ENCODE measurements at places on chromosomes 2 and 18. TPM values are rescaled to one million over a fixed set of nuclear protein-coding genes. Genes with fewer than 3 reads are reported as not detected.

Gene TTR
- total RNA-seq = not detected

GRCh38 chr2:174778085-174778981, 14.1 kb upstream of the CHRNA1 start:
- no peak for DNase-seq

GRCh38 chr2:17634997-17635396, 94.5 kb downstream of the VSNL1 start:
- no peak for DNase-seq

- DNase-seq = no peak
Observed at GRCh38 chr2:144382849-144383248, 137.1 kb downstream of the ZEB2 start.

DNA sequence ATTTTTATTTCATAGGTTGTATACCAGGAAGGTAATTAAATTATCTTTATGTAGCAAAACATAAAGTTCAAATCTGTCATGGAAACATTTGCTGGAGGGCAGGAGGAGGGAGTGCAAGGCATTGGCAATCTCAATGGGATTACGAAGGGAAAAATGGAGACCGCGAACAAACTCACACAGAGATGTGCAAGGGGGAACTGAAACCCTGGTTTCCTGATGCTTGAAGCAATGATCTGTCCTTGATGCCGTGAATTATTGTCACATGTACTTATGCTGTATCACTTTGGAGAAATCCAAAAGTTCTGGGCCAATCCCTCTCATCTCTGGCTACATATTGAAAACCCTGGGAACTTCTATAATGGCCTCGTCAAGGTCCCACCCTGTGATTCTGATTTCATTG, 65.0 kb upstream of the MFF start:
- no peak for DNase-seq

- DNase-seq = no peak
Observed at GRCh38 chr18:6434481-6434880, 19.8 kb upstream of the L3MBTL4 start.

DNA sequence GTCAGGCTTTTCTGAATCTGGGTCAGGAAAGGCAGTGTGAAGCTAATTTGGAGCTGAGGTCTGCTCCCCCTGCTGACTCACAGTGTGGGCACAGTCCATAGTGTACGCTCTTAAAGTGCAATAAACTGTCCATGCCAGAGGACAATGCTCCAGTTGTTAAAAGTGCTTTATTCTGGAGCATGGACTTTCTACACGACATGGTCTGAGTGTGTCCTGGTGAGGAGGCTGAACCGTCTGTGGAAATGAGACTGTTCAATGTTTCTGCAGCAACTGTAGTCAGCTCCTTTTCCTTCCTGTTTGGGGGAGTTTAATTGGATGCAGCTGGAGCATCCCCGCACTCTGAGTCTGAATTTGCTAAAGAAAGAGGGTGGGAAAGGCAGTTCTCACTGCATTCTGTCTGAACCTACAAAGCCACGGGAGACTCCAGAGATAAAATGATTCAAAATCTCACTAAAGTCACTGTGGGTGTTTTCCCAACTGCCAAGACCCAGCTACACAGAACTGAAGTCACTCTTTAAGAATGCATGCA, 110.2 kb upstream of the TRIB2 start:
- no peak for DNase-seq

- no peak for DNase-seq
Observed at GRCh38 chr2:168751104-168751740, 51.2 kb upstream of the NOSTRIN start.

DNA sequence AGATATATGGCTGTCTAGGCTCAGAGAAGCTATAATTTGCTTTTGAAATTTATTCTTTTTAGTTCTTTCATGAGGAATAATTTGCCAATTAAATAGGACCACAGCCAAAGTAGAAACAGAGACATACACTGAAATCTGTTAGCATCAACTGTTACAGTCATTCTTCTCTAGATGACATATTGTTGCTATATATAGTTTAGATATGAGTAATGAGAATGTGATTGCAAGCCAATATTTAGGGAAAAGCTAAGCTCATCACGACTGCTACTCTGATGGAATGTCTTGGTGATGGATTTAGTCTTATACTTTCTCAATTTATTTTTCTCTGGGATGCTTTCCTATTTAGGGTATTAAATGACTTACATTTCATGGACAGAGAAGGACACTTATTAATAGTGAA, 259.1 kb downstream of the LNPK start:
- no peak for DNase-seq

Gene PSMA8
- total RNA-seq = not detected

Gene FIGLA
- total RNA-seq = not detected

DNA sequence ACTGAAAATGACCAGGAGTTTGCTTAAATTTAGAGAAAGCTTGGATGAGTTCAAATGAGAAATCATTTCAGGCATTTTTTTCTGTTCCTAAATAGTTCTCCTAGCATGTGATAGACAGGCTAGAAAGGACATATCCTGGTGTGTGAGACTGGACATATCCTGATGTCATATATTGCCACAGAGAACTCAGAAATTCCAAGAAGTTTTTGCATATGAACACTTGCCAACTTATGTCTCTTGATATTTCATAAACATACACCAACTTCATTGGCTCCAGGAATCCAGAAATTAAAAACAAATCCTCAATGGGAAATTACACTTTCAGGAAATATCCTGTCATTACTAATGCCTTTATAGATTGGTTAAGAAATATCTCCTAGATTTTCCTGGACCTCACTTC, 2.9 kb upstream of the SERPINB4 start:
- no peak for DNase-seq

DNA sequence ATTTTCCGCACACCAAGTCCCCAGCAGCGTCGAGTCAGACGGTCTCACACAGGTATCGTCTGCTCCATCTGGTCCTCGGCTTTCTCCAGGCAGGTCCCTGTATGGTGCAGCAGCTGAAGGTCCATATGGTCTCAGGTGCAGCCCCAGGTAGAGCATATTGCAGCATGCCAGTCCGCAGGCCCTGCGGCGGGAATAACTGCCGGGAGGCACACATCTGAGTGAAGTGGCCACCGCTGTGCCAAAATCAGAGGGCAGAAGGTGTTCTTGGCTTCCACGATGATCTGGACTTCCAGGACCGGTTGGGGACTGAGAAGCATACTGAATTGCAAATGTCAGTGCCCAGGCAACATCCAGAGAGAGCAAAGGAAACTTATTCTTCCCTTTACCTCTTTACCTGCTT, 320.3 kb downstream of the RNF144A start:
- no peak for DNase-seq

GRCh38 chr18:63829886-63830285, 54.7 kb downstream of the SERPINB7 start:
- DNase-seq = no peak

- peak; percentile 24 for DNase-seq
Observed at GRCh38 chr2:175002547-175003274, 2.5 kb downstream of the CHN1 start.

Gene CLIP4
- total RNA-seq = 0.30 TPM

- DNase-seq = no peak
Observed at GRCh38 chr2:168726375-168726774, 76.1 kb upstream of the NOSTRIN start.

DNA sequence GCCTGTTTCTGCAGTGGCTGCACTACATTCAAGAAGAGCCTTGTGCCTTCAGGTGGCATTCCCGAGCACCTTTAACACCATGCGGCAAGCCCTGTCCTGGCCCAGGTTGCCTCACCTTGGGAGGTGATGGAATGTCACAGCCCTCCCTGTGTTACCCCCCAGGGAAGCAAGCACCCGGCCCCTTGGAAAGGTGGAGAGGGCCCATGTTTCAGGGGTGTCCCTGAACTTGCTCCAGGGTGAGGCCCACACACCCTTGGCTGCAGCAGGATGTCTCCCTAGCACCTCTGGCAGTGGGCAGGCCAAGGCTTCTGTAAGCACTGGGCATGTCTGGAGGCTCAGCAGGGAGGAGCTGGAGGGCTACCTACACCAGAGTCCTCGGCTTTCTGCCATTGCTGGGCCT, 29.3 kb upstream of the ACAA2 start:
- DNase-seq = no peak

DNA sequence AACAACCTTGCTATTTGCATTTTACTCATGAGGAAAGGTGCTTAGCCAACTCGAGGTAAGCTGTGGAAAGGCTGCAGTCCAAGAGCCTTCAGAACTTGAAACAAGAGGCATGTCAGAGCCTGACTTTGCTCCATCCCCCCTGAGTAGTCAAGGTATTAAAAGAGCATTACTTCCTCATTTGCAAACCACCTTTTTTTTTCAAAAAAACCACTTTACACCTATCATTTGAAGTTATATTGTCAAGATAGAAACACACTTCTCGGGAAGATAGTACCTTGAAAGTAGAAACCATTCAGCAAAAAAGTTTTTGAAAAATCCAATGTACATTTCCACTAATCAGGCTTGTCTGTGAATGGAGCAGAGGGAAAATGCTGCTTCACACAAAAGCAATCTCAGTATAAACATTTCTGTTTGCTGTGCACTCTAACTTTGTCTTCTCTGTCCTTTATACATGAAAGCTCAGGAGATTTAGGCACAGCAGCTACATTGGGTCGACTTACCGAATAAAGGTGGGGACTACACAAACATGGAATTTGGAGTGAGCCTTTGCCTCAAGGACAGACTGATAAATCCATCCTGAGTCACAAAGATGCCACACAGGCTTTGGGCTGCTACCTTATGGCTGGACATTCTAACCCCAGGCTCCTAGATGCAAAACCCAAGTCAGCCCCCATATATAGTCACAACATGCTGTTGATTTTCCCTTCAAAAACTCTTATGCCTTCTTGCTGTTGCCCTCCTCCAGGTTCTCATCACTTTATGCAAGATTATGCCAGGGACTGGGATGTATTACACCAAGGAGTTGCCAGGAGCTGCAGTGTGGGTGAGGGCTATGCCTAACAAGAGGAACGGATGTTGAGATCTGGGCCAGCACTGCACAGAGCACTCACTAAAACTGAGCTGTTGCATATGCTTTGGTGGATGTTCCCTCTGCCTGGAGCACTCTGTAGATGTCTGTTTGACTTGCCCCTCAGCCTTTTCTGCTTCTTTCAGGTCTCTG, 41.4 kb upstream of the EML4 start:
- DNase-seq = no peak

DNA sequence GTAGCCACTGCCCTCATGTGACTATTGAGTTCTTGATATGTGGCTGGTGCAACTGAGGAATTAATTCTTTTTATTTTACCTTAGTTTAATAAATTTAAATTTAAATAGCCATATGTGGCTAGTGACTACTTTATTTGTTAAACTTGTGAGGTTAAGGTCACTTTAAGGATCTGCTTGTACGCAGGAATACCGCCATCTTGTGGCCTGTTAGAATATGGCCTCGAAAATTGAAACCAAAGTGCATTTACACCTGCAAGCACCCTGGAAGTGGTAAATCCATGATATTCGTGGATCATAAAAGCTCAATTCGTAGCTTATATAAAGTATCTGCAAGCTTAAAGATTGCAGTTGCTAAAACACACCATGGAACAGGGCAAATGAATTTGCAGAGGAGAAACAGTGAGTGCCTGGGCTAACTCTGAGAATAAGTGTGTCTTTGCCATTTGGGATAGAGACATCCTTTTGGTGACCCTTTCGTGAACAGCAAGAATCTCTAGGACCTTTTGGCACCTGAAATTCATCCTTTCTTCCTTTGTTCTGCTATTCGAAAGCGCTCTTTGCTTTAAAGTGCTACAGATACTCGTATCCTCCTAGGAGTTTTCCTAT, 59.9 kb upstream of the REG3A start:
- peak; percentile 17 for DNase-seq

Gene SERPINB4
- not detected for total RNA-seq

- DNase-seq = no peak
Observed at GRCh38 chr2:216188956-216189355, 79.8 kb downstream of the XRCC5 start.

Gene ZNF521
- 1.6 TPM for total RNA-seq

Gene TANC1
- total RNA-seq = 8.4 TPM

DNA sequence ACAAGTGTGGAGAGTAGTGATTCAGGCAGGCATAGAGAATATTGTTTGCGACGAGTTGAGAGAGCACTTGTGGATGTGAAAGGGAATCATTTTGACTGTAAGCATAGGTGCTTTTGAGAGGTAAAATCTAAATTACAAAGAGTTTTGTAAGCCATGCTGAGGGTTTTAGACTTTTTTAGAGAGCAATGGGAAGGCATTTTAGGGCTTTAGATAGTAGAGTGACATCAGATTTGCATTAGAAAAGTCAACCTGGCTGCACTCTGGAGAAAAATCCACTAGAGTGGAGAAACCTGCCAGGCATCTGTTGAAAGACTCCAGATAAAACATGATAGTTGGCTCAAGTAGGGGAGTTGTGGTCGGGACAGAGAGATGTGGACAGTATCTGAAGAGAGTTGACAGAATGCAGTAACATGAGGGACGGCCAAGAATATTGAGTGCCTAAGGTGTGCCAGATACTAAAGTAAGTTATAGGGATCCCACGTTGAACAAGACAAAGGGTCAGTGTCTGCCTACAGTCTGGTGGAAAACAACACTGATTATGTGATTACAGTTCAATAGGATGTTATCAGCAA, 91.7 kb upstream of the MYO3B start:
- DNase-seq = no peak

Gene SOX11
- total RNA-seq = 26.6 TPM

GRCh38 chr18:31538837-31539236, 40.9 kb downstream of the DSG2 start:
- DNase-seq = no peak

DNA sequence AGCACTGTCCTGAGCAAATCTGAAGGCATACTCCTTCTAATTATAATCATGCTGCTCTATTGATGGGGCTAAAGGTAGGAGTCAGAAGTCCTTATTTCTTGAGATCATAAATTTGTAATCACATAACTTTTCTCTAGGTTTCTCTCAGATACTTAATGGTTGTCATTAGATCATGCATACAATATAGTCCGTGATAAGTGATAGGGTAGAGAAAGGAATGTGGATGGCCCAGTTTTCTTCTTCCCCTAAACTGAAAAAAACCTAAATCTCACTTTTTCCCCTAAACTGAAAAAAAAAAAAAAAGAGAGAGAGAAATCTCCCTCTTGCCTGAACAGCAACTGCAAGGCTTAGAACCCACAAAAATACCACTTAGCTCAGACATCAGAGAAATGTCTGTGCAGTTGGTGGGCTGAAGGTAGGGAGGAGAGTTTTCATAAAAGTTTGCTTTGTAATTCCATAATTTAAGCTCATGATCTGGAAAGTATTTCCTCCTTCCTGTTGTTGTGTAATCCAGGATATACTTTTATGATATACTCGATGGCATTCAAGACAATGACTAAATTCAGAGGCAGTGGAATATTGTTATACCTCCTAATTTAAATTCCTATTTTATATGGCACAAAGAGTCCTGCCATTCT, 79.3 kb upstream of the ITPRID2 start:
- no peak for DNase-seq

Gene AP1S3
- total RNA-seq = 3.3 TPM

GRCh38 chr18:35479911-35480586, 17.7 kb downstream of the INO80C start:
- DNase-seq = no peak

- no peak for DNase-seq
Observed at GRCh38 chr18:36530676-36531405, 233.3 kb downstream of the FHOD3 start.

- no peak for DNase-seq
Observed at GRCh38 chr18:48202006-48202348, 207.2 kb downstream of the ZBTB7C start.

All from H7 (cell line).